ENCODE measurements at places on chromosomes 3 and 15.

DNA sequence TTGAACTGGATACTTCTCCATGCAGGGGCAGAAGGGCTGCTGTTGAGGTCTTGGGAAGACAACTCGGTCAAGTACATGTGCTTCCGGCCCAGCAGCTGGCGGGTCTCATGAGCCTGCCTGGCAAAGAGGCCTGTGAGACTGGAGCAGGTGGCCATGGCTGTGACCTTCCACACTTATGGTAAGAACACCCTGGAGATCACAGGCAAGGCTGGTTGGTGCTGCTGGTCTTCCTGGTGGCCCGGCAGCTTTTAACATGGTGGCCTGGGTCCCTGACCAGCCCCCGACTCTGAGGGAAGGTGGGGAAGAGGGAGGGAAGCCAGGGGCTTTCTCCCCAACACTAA, 15.4 kb downstream of the CHRD start:
- no peak for DNase-seq

DNA sequence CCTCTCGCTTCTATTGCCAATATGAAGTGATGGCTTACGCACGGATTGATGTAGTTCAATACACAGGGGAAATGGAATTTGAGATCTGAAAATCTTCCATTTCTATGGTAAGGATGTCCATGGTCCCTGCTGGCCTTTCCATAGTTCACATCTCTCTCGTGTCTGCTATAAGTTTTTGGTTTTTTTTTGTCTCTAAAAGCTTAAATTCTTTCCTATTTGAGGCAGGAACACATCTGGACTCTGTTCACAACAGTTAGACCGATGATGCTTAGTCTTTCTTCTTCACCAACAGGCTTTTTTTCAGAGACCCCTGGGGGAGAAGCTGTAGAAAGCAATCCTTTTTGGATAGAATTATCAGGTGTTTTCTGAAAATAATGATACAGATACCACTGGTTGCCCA, 108.1 kb downstream of the XXYLT1 start:
- no peak for DNase-seq

- DNase-seq: no peak
These were observed 43.0 kb upstream of the KY start for GRCh38 chr3:134693804-134694203.

DNA sequence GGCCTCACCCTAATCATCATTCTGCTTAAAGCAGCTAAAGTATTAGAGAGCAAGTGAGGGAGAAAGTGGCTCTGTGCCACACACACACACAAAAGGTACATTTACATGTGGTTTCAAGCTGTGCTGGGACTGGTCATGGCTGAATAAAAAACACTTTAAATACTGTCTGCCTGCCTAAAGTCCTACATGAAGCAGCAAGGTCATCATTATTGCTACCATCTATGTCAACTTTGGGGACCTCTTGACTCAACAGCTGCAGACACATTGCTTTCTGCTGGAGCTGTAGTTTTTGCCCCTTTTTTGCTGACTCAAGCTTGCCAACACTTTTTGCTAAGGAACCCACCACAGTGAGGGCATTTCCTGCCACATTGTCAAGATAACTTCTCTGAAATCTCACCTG, 1237.9 kb downstream of the ROBO2 start:
- DNase-seq: no peak

GRCh38 chr3:177350121-177350520, 152.8 kb upstream of the TBL1XR1 start:
- no peak for DNase-seq

DNA sequence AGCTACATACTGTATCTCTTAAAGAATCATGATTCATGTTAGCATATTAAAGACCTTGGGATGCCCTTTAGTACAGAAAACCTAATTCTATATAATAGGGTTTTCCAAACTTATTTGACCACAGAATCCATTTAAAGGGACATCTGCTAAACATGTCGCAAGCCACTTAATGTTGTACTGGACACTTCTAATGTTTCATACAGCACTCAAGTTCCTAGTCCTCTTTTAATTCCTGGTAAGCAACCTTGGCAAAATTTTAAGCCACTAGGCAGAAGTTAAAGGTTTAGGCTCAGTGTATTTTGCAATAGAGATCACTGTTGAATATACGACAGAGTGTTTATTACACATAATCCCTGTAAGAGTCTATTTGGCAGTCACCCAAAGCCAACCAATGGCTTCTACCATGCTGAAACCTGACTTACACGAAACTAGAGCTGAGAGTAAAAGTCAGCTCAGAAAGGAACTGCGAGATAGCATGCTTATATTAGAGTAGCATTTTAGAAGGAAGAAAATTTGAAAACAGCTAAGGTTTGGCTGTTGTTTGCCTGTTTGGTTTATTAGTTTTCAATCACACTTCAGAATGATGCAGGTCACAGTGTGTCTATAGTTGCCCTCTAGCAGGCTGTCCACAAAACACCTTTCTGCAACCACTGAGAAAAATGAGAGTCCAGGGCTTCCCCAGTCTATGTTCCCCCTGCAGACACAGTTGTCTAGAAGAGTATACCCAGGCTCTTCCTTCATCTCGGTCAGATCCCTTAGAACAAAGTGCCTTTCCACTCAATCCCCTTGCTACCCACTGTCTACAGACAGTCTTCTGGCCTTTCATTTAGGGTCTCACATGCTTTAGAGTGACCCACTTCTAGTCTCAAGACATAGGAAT, 104.4 kb downstream of the FMN1 start:
- DNase-seq: no peak

- DNase-seq: no peak
These were observed 8.7 kb downstream of the NPTN start for GRCh38 chr15:73624530-73624929.

Measured in activated CD4-positive, alpha-beta T cell treated with anti-CD3 and anti-CD28 coated beads, Interleukin-2, amount 50 U/mL, for 4 hours (primary cell).